T-helper 1 cell (primary cell): ENCODE measurements at places on chromosomes 6 and 20.

DNA sequence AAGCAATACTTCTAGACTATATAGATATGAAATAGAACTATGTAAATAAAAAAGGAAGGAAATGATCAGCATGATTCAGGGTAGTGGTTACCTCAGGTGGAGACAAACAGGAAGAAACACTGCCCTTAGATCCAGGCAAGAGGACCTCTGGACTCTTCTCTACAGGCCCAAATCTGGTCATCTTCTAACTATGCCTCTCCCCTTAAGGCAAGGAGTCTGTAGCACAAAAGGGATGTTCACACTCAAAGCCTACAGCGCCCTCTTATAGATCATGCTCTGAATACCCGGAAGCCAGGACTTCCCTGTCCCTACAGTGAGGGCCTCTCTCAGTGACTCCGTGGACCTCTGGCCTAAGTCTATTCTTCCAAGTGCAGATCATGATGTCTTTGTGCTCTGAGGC lies 30.4 kb upstream of the HIVEP2 start:
- DNase-seq: no peak

DNA sequence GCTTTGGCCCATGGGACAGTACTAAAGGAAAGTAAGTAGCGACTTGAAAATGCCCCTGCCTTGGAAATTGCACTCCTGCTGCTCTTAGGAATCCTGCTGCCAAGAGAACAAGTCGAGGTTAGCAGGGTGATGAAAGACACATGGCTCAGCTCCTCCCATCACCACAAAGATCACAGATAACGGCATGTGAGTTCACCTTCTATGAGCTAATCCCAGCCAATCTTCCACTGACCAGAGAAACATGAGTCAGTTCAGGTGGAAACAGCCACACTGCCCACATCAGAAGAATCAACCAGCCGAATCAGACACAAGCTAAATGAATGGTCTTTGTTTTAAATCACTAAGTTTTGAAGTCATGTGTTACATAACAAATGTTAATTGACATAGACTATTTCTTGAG lies 106.3 kb downstream of the PRKN start:
- DNase-seq: no peak

GRCh38 chr20:38842558-38842981 lies 37.1 kb downstream of the PPP1R16B start:
- no peak for DNase-seq

DNA sequence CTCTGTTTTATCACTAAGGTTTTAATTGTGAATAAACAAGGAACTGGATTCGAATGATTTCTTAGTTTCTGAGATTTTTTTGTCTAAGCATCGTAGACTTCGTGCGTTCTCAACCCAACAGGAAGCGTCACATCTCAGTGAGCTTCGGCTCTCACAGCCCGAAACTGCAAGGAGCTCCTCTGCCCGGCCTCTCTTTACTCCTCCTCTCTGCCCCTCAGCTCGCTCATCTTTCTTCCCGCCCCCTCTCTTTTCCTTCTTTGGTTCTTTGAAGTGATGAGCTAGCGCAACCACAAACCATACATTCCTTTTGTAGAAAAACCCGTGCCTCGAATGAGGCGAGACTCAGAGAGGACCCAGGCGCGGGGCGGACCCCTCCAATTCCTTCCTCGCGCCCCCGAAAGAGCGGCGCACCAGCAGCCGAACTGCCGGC lies 480 bp upstream of the NT5E start:
- no peak for DNase-seq

GRCh38 chr6:166313255-166314070 lies 5.3 kb upstream of the PRR18 start:
- DNase-seq: no peak

DNA sequence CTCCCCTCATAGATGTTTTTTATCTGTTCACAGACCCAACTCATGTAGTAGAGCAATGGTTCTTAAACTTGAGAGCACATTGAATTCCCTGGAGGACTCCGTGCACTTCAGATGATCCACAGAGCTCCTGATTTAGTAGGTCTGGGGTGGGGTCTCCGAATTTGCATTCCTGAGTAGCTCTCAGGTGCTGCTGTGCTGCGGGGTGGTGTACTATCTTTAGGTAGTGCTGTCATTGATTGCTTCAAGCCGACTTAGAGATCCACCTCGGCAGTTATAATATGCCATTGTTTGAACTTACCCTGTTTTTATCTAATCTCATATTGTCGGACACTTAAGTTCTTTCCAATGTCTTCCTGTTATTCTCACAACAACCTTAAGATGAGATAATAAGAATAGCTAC lies 45.0 kb downstream of the BMP2 start:
- DNase-seq: no peak

DNA sequence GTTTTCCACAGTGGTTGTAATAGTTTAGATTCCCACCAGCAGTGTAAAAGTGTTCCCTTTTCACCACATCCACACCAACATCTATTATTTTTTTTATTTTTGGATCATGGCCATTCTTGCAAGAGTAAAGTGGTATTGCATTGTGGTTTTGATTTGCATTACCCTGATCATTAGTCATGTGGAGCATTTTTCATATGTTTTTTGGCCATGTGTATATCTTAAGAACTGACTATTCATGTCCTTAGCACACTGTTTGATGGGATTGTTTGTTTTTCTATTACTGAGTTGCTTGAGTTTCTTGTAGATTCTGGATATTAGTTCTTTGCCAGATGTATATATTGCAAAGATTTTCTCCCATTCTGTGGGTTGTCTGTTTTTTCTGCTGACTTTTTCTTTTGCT lies 820.1 kb downstream of the TENT5A start:
- DNase-seq: no peak

DNA sequence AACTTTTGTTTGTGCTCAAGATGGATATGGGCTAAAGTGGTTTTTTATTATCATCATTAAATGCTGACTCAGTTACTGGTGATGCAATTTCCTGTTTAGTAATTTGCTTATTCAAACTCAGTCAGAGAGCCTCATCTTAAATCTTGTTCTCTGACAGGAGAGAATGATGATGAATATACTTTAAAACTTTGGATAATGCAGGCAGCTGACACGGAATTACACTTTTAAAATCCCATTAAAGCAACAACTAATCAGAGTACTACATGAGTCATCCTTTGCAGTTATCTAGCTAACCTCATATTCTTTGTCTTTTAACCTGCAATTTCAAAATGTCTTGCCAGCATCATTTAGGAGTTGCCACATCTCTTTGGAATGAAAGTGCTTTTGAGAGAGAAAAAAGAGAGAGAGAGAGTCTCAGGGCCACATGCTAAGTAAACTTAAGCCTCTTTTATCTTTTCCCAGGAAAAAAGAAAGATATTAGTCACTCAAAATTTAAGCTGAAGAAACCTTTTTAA lies 9.2 kb upstream of the C6orf141 start:
- DNase-seq: no peak

DNA sequence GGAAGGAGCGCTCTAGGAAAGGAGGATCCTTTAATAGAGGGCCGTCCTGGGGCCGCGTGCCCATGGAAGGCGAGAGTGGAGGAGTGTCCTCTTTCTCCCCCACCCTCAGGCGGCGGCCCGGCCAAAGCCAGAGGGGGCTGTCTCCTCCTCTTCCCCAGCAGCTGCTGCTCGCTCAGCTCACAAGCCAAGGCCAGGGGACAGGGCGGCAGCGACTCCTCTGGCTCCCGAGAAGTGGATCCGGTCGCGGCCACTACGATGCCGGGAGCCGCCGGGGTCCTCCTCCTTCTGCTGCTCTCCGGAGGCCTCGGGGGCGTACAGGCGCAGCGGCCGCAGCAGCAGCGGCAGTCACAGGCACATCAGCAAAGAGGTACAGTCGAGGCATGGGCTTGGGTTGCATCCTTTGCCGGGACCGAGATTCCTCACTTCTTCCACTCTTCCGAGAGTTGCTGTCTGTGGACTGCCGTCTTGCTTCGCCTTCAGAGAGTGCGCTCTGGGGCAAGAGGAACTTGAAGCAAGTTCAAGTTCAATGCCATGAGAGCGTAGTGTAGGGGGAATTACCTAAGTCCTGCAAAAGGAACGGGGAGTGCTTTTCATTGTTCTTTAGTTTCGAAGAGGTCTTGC lies at the start of gene LAMA2:
TSS of gene LAMA2 (plus strand) at position 148 of the 621 bp plus-strand sequence. CDS start at position 256, 108 bp downstream.
- DNase-seq: no peak

DNA sequence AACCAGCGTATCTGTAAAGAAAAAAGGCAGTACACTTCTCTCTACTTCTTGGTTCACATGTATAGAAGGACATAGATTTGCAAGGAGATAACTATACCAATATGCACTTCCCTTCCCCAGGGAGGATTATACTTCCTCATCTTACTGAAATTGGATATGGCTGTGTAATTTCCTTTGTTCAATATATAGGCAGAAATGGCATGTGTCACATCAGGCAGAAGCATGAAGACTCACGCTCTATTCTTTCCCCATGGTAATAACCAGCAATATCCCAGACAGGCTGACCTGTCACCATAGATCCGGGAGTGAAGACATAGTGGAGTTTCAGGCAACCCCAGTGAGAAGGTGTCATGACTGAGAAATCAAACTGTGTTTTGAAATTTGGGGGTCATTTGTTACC lies 518.3 kb downstream of the KIF16B start:
- DNase-seq: no peak

- DNase-seq: no peak
Observed at GRCh38 chr6:104229057-104229456, 630.7 kb downstream of the HACE1 start.

DNA sequence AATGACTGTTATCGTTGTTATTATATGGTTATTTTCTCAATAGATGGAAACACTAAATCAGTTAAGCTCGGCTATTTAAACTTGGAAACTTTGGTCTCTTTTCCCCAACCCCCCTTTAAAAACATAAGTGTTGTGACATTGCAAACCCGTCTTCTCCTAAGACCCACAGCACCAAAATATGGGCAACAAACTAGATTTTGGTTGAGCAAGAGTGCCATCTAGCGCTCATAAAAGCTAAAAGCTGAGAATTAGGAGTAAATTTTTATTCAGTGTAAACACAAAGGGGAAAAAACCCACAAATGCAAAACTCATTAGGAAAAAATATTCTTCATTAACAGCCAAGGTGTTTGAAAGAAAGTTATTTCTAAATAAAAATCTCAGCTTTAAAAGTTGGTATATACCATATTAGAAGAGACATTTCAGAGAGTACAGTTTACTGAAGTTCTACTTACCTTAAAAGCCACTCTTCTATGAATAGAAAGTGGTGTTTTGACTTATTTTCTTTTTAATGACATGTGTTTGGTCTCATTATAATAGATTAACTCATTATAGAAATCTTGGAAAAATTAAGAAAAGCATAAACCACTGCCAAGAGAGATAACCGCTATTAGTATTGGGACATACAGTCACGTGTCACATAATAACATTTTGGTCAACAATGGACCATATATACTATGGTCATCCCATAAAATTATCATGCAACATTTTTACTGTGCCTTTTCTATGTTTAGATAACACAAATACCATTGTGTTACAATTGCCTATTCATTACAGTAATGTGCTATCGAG lies 21.1 kb downstream of the SESN1 start:
- peak; percentile 64 for DNase-seq

DNA sequence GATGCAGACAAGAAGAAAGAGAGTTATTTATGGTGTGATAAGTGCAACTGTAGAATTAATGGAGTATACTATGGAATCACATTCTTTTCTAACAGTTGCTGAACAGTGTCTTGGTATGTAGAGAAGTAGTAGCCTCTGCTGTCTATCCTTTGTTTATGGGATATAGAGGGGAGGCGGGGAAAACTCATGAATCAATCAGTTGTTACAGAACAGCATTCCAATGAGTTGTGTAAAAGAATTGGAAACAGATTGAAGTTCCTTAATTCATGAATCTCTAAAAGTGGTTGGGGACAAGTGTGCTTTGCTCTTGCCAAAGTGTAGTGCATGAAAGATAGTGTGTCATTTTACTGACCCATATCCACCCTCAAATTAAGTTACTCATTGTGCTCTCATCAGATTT lies 77.7 kb downstream of the FLRT3 start:
- DNase-seq: no peak

DNA sequence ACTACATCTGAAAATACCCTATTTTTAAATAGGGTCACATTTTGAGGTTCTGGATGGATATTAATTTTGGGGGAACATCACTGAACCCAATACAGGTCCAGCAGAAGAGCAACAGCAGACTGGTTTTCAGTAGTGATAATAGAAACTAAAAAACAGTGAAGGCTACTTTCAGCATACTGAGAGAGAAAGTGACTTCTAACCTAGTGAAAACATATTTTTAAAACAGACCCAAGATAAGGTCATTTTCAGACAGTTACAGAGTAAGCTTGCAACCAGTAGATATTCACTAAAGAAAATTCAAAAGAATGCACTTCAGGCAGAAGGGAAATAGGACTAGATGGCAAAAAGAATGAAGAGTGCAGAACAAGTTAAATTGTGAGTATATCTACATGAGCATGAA lies 42.0 kb upstream of the TMEM244 start:
- DNase-seq: no peak

- DNase-seq: no peak
Observed at GRCh38 chr6:90787446-90787845, 200.6 kb upstream of the MAP3K7 start.

DNA sequence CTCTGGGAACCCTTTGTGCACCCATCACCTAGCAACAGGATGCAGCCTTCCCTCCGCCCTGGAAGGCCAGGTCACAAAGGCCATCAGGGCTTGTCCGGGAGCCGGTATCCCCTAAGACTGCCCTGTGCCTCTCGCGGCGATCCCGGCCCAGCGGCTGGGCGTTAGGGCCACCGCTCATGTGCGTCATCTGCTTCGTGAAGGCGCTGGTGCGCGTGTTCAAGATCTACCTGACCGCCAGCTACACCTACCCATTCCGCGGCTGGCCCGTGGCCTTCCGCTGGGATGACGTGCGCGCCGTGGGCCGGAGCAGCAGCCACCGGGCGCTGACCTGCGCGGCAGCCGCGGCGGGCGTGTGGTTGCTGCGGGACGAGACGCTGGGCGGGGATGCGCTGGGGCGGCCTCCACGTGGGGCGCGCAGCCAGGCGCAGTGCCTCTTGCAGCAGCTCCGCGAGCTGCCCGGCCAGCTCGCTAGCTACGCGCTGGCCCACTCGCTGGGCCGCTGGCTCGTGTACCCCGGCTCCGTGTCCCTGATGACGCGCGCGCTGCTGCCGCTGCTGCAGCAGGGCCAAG lies at the start of gene ABHD16B:
TSS of gene ABHD16B (plus strand) at position 134 of the 570 bp plus-strand sequence. CDS start at position 177, 43 bp downstream.
- no peak for DNase-seq

DNA sequence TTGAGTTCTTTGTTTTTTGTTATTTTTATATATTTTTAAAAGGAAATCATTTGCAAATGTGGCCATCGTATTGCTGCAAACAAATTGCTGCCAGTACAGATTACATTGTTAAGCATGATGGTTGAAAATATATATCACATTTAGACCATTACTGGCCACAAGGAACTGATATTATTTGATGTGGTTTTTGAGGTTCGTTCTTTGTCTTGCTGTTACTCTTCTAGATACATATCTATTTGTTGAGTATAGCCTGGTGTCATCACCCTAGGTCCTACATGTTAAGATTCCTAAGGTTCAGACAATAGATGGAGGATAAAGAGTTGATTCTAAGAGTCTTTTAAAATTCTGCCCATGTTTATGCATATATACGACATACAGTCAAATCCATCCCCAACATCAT lies 306.0 kb downstream of the FARS2 start:
- DNase-seq: no peak

GRCh38 chr6:22008248-22008836 lies 288.5 kb downstream of the PRL start:
- DNase-seq: no peak

- no peak for DNase-seq
Observed at GRCh38 chr6:94953867-94954631, 623.3 kb upstream of the MANEA start.

GRCh38 chr6:152978058-152978457 lies 4.8 kb downstream of the FBXO5 start:
- no peak for DNase-seq

GRCh38 chr6:41939848-41940758 lies 1.5 kb downstream of the CCND3 start:
- DNase-seq: no peak

GRCh38 chr6:52547647-52548352 lies 29.1 kb downstream of the TRAM2 start:
- DNase-seq: no peak
